ENCODE measurements at places on chromosomes 6 and 20. TPM values are rescaled to one million over a fixed set of nuclear protein-coding genes. Genes with fewer than 3 reads are reported as not detected.

Gene CST4
- total RNA-seq = not detected

Gene GABRR2
- total RNA-seq = 0.33 TPM

Gene MUCL3
- not detected for total RNA-seq

DNA sequence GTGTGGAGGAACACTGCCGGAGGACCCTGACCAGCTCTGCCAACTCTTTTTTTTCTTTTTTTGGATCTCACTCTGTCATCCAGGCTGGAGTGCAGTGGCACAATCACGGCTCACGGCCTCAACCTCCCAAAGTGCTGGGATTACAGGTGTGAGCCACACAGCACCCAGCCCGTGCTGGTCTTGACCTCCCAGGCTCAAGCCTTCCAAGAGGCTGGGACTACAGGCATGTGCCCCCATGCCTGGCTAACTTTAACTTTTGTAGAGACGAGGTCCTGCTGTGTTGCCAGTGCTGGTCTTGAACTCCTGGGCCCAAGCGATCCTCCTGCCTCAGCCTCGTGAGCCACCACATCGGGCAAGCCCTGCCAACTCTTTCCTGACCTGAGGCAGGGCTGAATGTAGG lies 11.2 kb downstream of the GCNT2 start:
- H3K4me3 ChIP-seq = no peak overlapping the region
- H3K36me3 ChIP-seq = no peaks in the 10 kb centered on the region
- H3K4me1 ChIP-seq = peaks cover 12% of the 10 kb centered on the region
- H3K27ac ChIP-seq = no peak overlapping the region
- DNase-seq = no peak

- peaks cover 89% of the 10 kb centered on the region for H3K36me3 ChIP-seq
- no peak for DNase-seq
- no peaks in the 10 kb centered on the region for H3K4me1 ChIP-seq
- H3K27me3 ChIP-seq = no peaks in the 10 kb centered on the region
- H3K27ac ChIP-seq = no peak overlapping the region
These were observed 21.7 kb downstream of the TMEM74B start for GRCh38 chr20:1163105-1163504.
